Activated CD4-positive, CD25-positive, alpha-beta regulatory T cell (primary cell): ENCODE measurements at places on chromosomes 2 and 18.

DNA sequence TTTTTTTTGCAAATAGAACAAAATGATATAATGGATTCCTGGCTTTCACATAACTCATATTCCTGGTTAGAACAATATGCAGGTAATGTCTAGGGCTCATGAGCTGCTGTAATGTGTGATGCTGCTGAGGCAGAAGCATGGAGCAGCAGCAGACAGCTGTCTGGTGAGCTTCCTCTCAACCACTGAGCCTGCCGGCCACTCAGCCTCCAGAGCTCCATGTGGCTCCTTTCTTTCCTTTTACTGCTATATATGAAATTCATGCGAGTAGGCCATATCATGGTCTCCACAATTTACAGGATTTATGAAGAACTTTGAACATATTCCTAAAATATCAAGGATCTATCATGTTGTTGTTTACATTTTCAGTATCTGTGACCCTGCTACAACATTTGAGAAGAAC is 120.9 kb downstream of the MEP1B start:
- DNase-seq: no peak

- DNase-seq: no peak
Measured at GRCh38 chr18:55314615-55315237, 273.3 kb downstream of the TCF4 start.

- DNase-seq: no peak
Measured at GRCh38 chr18:14945984-14946383, 198.0 kb downstream of the ANKRD30B start.

GRCh38 chr2:158182676-158183295 is 81.1 kb downstream of the UPP2 start:
- no peak for DNase-seq

DNA sequence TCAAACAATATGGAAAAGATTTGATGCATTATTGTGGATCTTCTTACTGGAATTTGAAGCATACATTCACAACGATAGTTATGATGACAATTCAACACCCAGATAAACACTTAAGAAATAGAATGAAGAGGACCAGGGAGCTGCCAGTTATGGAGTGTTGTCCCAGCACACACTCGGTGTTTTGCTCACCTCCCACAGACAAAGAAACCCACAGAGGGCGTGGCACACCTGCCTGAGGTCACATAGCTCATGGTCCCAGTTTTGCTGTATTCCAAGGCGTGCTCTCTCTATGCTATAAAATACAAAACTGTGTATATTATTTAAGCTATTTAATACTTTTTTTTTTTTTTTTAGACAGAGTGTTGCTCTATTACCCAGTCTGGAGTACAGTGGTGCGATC is 31.1 kb downstream of the EFR3B start:
- DNase-seq: no peak

DNA sequence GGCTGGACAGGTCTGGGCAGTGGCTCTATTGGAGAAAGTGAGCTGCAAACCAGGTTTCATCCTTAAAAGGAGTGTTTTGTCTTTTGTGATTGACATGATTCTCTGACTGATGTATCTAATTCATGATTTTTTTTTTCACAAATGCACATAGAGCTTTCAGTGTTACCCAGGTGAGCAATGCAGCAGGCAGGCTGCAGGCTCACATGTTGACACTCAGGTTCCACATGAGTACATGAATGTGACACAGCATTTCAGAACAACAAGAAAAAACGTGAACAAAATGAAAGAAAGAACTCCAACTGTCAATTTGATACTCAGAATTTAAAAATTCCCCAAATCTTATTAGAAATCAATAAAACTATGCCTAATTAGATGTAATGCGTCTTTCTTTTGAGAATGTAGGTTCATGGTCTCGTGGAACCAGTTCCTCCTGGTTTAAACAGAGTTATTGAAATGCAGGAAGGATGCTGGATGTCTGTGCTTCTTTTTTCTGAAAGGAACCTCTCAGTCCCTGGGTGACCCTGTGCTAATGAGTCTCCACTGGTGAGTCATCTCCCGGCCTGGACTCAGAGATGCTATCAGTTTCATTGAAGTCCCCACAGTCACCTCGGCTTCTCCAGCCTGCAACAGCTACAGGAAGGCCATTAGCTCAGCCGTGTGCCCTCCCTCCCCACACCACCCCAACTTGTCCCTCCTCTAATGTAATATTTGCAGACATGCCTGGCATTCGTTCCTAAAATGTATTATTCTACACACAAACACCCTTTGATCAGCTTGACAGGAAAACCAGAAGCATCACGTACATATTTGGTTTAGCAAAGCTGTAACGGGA is 430.4 kb downstream of the LPIN1 start:
- no peak for DNase-seq

- DNase-seq: no peak
Measured at GRCh38 chr2:233307565-233307964, at the start of gene SAG. Gene SAG, plus strand, starts transcription at chr2:233307816. Its CDS starts 1,374 bp downstream, at chr2:233309190.

DNA sequence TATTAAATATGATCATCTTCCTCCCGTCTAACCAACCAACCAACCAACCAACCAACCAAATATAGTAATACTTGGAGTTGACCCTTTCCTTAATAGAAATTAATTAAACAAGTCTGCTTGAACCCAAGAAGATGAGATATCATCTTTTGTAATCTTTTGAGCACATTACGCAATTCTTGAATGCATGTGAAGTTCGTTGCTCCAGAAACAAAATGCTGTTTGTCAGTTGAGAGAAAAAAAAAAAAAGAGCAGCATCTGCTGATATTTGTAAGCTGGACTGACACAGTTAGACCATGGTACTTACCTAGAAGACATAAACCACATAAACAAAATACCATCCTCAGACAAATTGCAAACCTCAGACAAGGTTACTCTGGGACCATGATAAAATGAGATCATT is 9.2 kb upstream of the SERPINB2 start:
- DNase-seq: no peak

DNA sequence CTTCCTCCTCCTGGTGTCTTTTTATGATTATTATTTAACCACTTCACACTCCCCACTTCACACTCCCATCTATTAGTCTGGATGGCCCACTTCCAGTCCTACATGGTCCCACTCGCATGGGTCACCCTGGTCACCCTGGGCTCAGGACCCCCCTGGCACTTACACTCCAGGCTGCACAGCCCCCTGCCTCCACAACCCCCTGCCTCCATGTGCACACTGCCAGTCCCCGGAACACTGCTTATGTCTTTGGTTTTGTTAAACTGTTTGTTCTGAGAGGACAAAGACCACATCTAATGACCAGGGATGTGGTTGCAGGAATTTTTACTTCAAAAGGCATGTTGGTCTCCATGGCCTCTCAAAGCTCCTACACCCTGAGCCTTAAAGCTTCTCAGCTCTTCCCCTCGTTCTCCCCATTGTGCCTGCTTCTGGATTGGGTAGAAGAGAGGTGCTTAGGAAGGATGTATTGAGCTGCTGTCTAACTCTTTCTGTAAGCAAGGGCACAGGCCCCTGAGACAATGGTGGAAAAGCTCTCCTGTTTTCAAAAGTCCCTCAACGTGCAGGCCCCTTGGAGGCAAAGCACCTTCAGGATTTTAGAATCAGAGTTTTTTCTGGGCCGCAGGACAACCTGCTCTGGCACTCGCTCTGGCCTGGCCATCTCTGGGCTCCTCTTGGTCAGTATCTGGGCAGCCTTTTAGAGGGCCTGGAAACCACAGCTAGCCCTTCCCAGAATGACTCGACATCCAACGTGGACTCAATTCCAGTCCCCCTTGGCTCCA is 150.0 kb upstream of the HAAO start:
- no peak for DNase-seq

- DNase-seq: no peak
Measured at GRCh38 chr2:184646177-184646576, 47.8 kb downstream of the ZNF804A start.

DNA sequence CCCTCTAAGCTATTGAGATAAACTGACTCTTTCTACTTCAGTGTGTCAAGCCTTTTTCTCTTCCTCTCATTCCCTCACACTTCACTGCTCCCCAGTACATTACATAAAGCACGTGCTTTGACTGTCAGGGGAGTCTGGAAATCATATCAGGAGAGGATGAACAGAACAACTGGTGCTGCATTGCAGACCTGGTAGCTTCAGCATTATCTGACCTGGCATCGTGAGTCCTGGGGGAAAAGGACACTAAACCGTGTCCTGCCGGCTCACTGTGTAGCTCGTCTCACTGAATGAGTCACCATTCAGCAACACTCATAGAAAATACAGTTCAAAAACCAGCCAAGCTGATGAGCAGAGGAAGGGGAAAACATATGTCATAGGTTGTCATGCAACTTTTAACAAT is 108.5 kb upstream of the UNC80 start:
- no peak for DNase-seq

- DNase-seq: no peak
Measured at GRCh38 chr18:24031916-24032315, 17.4 kb downstream of the TTC39C start.

GRCh38 chr18:28439870-28440269 is 262.9 kb upstream of the CDH2 start:
- DNase-seq: no peak

- no peak for DNase-seq
Measured at GRCh38 chr2:199842631-199843395, 8.2 kb downstream of the FTCDNL1 start.

DNA sequence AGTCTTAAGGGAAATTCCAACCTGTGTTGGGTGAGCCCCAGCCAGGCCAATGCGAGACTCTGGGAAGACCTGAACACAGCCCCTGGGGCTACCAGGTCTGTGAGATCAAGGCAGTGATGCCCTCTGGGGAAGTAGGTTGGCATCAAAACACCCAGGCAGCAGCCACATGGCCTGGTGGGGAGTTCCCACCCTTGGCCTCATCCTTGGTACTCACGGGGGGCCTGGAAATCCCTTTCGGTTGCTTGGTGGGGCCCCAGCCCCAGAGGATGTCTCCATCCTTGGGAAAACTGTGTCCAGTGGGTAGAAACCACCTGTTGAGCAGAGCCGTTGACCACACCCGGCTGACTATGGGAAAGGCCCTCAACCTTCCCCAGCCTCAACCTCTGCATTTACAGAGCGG is 56.0 kb upstream of the PXDN start:
- DNase-seq: no peak

DNA sequence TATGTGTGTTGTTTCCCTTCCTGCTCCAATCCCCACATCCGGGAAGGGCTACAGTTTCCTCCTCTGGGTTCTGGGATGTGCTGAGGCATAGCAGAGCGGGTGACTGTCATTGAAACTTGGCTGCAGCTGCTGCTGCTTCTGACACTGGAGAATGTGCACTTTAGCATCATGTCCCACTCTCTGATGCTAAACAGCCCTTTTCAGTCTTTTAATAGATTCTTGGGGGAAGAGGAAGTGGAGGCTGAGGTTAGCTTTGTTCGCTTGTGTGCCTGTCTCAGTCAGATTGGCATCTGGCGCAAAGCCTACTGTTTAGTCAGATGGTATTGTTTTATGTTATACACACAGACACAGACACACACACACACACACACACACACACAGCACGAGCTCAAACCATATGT is 136.5 kb upstream of the RND3 start:
- DNase-seq: no peak

DNA sequence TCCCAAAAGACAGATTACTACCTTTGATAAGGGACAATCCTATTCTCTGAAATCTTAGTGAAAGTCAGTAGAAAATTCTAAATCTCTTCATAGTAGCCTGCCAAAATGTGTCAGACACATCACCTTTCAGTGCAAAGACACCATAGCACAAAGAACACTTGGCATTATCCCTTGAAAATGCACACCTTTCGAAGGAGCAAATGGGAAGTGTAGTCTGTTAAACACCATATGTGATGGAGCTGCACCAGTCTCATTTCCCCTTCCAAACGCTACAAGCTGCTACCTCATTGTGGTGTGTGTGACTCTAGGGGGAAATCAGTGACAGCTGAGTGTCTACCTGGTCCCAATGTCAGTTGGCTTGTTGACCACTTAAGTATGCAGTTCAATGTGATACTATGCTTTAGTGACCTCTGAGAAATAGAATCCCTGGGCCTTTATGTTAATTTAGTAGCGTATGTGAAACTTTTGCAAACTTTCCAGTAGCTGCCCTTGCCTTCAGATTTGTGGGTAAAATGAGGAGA is 551.7 kb downstream of the ARHGAP15 start:
- no peak for DNase-seq

DNA sequence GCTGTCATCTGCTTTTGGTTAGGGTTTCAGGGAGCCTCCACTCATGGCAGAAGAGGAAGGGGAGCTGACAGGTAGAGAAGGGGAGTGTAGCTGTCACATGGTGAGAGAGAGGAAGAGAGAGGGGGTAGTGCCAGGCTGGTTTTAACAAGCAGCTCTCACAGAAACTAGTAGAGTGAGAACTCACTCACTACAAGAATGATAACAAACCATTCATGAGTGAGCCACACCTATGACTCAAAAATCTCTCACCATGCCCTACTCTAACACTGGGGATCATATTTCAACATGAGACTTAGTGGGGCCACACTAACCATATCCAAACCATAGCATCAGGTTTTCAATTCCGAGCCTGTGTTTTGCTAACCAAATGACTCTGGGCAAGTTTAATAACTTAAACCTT is 274.9 kb upstream of the VWC2L start:
- no peak for DNase-seq

DNA sequence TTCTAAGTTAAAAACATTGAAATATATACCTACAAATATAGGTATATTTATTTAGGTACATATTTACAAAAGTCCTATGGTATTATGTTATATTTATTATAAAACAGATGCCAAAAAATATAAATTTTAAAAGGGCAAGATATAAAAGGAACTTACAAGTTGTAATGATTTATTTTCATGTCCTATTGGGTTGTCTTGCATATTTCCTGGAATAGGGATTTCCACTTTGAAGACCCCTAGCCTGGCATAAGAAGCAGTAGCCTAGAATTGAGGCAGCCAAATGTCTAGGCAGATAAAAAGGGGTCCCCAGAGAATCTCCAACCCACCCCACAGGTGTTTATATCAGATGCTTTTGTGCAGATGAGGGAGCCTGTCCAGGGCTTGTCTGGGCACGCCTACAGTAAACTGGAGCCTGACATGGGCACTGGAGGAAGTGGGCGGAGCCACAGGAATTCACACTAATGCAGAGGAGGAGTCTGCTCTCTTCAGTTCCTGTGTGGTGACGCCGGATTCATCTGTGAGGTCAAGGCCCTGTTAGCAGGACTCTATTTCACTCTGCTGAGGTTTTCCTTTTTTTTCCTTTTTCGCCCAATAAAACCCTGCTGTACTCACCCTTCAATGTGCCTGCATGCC is 1088.9 kb upstream of the PIK3C3 start:
- DNase-seq: no peak

GRCh38 chr2:45439788-45440773 is 171.0 kb downstream of the SRBD1 start:
- DNase-seq: no peak

GRCh38 chr2:121004950-121005349 is 269.3 kb downstream of the GLI2 start:
- no peak for DNase-seq
